GM04504 (cell line): ENCODE measurements at places on chromosomes 4 and X.

DNA sequence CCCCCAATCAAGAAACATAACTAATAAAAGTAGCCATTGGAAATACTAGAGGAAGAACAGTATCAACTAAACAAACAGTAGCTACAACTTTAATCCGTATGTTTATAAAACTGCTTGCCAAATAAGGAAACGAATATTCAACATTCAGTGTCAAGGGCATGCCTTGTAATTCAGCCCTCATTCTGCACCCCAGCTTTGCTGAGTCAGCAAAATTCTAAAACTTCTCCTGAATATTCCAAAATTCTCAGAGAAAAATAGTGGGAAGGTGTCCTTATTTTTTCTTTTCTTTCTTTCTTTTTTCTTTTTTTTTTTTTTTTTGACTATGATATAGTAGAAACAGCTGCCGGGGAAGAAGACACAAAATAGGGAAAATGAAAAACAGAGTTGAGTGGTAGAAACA, 344.8 kb upstream of the MAGEC2 start:
- DNase-seq, result no peak

- no peak for DNase-seq
Observed at GRCh38 chrX:14997271-14997670, 124.0 kb downstream of the MOSPD2 start.

GRCh38 chr4:23818097-23818885, 71.6 kb downstream of the PPARGC1A start:
- no peak for DNase-seq

GRCh38 chrX:77640702-77641101, 145.3 kb downstream of the ATRX start:
- DNase-seq, result no peak

DNA sequence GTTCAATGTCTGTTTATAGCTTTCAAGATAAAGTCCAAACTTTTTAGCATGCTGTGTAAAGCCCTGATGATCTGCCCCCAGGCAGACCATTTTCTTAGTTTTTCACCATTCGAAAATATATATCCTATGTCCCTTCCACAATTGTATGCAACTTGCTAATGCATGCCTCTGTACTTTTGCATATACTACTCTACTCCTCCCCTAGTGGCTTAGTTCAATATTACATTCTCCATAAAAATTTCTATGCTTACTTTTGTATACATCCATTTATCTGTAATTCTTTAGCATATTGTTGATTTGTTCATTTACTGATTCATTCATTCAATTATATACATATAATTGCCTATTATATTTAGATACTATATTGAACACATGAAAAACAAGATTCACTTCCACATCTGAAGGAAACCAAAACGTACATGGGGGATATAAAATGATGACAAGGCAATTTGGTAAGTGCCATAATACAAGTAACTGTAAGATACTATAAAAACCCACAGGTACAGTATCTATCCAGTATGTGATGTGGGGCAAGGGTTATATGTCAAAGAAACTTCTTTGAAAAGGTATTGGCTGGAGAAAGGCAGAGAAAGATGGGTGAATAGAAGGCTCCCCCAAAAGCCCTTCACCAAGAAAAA, 902.5 kb downstream of the FAM133A start:
- no peak for DNase-seq

- no peak for DNase-seq
Observed at GRCh38 chrX:110358548-110358947, at the start of gene RTL9. TSS of gene RTL9 (plus strand) at chrX:110358848. CDS start at chrX:110450618, 91,770 bp downstream.

DNA sequence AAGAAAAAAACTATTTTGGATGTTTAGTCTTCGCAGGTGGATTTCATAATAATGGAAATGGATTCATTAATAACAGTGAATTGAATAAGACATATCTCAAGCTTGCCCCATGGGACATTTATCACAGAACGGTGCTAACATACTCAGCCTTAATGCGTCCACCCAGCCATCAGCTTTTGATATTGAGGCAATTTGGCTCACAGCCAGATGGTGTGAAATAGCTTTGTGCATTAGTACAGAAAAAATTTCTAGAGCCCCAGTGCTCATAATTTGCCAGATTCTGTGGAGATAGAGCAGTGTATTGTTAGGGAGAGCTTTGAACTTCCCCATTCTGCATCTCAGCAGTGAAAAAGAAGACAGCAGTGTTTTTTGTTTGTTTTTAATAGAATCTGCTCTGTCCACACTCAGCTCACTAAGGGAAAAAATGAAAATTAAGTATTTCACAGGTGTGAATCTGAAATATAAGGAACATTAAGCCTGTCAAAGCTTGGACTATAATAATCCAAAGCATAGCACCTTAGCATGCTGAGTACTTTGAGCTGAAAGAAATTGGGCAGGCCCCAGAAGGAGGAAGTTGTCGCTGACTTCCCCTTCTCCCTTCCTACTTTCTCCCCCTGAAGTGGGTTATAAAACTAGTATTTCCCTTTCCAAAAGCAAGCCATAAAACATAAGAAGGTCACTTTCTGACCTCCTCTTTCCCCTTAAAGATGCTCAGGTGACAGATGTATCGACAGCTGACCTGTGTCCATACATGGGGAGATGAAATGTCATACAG, 295.8 kb downstream of the MAGEB5 start:
- DNase-seq, result no peak
